ENCODE measurements at places on chromosomes 16 and 17. TPM values are rescaled to one million over a fixed set of nuclear protein-coding genes. Genes with fewer than 3 reads are reported as not detected.

GAST gene
- not detected for total RNA-seq

MGAT5B gene
- total RNA-seq = 9.6 TPM

OTOP2 gene
- total RNA-seq = not detected

- DNase-seq = no peak
Observed at GRCh38 chr17:19391432-19391831, 4.4 kb upstream of the MFAP4 start.

DNA sequence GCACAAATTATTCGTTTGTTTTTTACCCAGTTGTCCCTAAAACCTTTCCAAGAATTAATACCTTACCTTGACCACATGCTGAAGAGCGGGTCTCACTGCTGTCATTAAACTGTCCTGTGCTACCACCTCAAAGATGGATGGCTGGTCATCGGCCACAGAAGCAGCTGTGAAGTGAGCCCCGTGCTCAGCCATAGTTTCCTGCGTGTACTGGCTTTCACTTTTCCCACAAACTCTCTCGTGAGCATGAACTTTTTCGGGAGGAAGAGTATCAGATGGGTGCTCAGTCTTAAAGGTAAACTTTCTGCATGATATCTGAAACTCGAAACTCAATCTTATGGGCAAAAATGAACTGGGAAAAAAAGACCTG lies 558 bp downstream of the PEX12 start:
- no peak for DNase-seq

DNA sequence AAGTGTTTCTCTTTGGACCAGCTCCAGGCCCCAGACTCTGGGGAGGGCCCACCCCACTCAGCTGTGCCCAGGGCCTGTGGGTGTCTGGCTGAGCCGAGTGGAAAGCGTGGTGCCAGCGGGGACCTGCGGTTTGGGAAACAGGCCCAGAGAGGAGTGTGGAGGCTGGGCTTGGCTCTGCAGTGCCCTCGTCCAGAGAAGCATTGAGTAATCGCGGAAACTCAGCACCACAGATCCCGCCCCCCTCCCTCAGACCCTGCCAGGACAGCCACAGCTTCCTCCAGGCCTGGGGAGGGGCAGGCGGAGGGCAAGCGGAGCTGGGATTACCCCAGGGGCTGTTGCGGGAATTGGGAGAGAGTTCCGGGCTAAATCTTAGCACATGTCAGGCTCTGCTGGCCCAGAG lies 14.6 kb upstream of the PITPNA start:
- DNase-seq = no peak

- no peak for DNase-seq
Observed at GRCh38 chr17:18356624-18357023, 6.7 kb downstream of the SHMT1 start.

DNA sequence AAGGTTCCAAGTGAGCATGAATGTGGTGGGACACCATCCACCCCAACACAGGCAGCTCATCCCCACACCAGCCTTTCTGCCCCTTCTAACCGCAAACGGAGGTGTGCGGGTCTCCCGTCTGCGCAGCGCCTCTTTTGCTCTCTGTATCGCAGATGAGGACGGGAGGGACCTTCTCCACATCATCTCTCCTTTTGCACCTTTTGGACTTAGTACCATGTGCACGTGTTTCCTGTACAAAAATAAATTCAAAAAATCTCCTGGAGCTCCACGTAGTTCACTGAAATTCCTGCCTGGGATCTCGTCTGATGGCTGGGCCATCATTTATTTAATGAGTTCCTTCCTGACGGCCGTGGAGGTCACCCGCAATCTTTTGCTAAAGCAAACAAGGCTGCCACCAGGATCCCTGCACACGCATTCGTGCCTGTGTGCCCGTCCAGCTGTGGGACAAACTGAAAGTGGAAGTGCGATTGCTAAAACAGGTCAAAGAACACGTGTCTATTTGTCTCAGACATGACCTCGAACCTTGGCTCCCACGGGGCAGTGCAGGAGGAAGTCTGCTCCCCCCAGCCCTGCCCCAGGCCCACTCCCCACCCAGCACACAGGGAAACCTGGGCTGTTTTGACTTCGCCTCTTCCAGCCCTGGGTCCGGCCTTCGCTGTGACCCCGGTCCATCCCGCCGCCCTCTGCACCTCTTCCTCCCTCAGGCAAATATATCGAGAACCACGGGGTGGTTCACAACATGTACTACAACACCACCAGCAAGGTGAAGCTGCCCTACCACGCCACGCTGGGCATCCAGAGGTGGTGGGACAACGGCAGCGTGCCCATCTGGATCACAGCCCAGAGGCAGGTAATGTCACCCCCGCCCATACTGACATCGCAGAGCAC lies 2.3 kb downstream of the ENPP7 start:
- DNase-seq = no peak

- no peak for DNase-seq
Observed at GRCh38 chr17:49578952-49579500, 3.4 kb downstream of the NXPH3 start.

DNA sequence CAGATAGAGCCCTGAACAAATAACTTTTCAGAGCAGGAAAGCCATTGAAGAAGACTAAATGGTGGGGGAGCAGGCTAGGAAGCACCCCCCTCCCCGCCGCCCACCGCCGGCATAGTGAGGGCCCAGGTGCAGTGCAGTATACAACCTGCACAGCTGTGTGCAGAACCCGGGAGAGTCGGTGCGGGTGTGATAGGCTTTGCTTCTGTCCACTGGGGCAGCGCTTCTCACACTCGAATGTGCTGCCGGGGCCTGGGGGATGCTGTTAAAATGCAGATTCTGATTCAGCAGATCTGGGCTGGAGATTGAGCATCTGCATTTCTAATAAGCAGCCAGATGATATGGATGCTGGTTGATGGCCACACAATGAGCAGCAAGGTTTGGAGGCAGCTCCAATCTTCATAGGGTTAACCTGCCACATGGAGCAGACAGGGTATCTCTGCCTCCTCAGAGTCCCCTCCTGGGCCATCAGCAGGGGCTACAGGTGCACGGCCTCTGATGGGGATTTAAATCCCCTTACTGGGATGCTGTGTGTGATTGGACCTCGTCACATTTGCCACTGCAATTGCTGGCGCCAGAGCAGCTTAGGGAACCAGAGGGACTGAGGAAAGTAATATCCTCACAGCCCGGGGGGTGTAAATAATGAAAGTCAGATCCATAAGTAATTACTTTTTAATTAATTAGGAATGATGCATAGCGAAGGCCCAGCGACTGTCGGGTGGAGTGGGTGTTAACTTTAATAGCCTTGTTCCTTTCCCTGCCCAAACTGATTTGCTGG lies 172.0 kb upstream of the RPL38 start:
- no peak for DNase-seq

DNA sequence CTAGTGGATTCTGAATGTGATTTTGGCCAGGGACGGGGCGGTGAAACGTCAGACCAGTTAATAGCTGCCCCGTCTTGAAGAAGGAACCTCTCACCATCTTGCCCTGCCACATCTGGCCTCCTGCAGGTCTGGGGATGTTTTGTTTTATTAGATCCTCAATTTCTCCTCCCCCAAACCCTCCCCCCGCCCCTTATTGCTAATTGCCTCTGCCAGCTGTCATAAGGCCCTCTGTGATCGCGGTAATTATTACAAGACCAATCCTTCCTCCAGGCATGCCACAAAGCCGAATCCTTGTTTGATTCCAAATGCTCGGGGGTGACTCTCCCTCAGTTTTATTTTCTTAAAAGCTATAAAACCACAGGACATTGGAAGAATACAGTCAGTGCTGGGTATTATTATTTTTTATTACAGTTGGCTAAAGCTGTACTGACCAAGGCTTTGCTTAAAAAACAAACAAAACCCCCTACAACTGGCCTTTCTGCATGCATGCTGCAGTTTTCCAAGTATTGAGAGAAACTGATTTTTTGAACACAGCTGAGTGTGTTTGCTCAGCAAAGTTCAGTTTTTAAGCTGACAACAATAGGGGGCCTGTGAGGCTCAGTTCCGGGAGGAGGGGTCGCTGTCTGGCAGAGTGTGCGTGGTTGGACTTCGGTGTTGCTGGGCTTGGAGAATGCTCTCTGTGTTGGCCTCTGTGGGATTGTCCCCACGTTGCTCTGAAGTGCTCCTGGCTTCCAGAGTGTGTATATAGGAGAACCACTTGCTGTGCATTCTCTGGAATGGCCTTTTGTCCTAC lies 1.7 kb downstream of the KSR1 start:
- DNase-seq = no peak

DNA sequence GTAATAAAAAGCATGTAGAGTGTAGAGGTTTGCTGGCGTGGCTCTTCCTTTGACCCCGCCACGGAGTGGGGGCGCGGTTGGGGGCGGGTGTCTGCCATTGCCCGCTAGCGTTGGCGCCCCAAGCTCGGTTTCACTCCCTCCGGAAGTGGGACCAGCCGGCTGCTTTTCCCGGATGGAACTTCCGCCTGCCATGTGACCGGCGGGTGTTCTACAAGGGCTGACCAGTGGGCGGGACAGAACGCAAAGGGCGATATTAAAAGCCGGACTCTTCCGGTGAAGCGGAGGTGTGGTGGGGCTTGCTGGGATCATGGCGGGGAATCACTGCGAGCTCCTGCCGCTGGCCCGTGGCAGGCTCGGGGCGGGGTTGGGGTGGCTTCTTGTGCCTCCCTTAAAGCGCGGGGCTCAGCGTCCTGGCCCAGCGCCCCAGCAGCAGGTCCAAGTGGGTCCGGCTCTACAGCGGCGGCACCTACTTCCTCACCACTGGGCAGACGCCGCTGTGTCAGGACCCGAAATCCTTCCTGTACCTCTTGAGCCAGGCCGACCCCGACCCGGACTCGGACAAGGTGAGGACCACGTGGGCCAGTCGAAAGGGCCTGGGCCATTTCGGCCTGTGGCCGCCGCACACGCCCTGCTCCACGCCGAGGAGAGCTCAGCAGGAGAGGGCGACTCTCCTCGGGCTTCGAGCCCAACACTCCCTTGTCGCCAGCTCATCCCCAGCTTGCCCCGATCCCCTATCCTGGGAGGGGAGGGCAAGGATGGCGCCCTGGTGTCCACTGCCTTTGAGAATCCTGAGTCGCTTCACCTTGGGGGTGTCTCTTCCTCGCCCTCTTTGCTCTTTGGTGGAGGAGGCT lies 65.6 kb downstream of the PDPK1 start:
- DNase-seq = peak; percentile 97

DNA sequence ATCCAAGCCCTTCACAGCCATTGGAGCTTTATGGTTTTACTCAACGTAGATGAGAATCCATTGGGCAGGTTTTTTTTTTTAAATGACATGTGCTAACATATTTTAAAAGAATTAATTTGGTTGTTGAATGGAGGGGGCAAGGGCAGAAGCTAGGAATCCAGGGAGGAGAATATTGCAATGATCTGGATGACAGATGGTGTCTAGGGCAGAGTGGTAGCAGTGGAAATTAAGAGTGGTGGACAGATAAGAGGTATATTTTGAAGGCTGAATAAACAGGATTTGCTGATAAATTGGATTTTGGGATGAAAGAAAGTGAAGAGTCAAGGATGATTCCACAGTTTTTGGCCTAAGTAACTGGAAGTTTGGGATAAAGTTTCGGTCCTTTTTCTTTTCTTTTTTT lies 54.8 kb upstream of the DHX40 start:
- no peak for DNase-seq

- DNase-seq = peak; percentile 69
Observed at GRCh38 chr17:40358323-40359038, 6.1 kb downstream of the GJD3 start.

DNA sequence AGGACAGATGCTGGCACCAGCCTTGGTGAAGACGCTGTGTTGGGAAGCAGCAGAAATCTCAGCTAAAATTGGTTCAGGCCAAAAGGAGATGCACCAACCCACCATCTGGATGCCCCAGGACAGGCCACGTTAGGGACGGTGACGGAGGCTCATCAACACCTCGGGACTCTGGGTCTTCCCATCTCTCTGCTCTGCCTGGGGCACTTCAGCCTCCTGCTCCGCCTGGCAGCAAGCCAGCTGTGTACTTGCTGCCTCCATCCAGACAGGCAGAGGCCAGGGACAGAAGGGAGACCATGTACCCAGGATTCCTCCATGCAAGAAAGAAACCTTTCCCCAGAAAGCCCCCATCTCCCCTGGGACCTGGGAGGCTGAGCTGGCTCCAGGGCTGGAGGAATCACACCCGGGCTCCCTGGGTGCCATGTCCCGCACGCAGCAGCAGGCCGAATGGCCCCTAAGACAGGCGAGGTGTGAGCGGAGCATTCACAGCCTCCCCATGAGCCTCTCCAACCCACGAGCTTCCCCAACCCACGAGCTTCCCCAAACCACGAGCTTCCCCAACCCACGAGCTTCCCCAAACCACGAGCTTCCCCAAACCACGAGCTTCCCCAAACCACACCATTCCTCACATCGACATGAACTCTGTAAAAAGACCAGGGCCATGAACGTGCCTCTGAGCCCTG lies 274.5 kb downstream of the C16orf95 start:
- no peak for DNase-seq

- DNase-seq = no peak
Observed at GRCh38 chr17:45393411-45393810, 39.3 kb downstream of the ARHGAP27 start.

GRCh38 chr16:81861915-81862314 lies 82.8 kb downstream of the PLCG2 start:
- DNase-seq = no peak

DNA sequence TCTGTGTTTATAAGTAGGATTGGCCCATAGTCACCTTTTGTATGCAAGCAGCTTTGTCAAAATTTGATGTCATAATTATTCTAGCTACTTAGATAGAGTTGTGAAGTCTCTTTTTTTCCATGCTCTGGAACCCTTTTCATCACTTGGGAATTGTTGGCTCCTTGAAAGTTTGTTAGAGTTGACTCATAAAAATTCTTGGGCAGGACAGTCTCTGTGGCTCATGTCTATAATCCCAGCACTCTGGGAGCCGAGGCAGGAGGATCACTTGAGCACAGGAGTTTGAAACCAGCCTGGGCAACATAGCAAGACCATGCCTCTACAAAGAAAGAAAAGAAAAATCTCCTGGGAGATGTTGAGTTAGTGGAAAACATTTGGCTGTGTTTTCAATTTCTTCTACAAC lies 45.7 kb upstream of the MRC2 start:
- no peak for DNase-seq

- no peak for DNase-seq
Observed at GRCh38 chr17:5184288-5184687, 7.4 kb downstream of the ZNF594 start.
